ENCODE measurements at places on chromosomes 3 and 15. TPM values are rescaled to one million over a fixed set of nuclear protein-coding genes. Genes with fewer than 3 reads are reported as not detected.

GRCh38 chr15:65209701-65210643 lies 1.3 kb downstream of the CILP start:
- peak overlapping the region; percentile 23 for H3K27ac ChIP-seq
- H3K4me3 ChIP-seq: no peak overlapping the region
- no peaks in the 10 kb centered on the region for H3K36me3 ChIP-seq
- no peaks in the 10 kb centered on the region for H3K27me3 ChIP-seq

GRCh38 chr3:44375450-44375849 lies 36.9 kb downstream of the TCAIM start:
- no peak overlapping the region for H3K27ac ChIP-seq
- peaks cover 16% of the 10 kb centered on the region for H3K36me3 ChIP-seq
- DNase-seq: no peak
- H3K27me3 ChIP-seq: no peaks in the 10 kb centered on the region
- H3K4me3 ChIP-seq: no peak overlapping the region

DNA sequence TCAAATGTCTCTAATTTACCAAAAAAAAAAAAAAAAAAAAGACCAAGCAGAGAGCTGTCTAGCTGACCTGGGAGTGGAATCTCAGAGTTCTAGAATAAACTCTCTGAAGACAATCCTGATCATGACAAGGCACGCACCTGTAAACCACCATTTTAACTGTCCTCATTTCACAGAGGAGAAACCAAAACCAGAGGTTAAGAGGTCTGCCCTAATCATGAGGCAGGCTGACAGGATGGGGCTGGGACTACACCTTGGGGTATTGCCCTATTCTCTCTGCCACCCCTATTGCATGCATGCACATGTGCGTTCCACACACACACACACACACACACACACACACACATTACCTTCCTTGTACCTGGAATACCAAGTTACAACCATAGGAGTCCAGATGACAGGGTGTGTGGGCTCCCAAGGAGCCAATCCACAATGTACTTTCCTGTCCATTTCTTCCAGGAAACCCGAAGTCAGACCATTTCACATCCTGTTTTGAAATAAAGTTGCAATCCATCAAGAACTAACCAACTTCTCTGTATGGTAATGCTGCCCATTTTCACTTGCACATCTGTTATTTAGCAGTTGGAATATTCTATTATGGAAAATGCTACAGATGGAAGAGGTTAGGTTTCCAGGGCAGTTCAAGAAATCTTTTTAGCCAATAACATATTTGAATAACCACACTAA lies 34.6 kb downstream of the HSPBAP1 start:
- no peak for DNase-seq
- H3K36me3 ChIP-seq: peaks cover 15% of the 10 kb centered on the region
- peaks cover 6% of the 10 kb centered on the region for H3K4me1 ChIP-seq
- no peak overlapping the region for H3K27ac ChIP-seq
- H3K27me3 ChIP-seq: no peaks in the 10 kb centered on the region

DNA sequence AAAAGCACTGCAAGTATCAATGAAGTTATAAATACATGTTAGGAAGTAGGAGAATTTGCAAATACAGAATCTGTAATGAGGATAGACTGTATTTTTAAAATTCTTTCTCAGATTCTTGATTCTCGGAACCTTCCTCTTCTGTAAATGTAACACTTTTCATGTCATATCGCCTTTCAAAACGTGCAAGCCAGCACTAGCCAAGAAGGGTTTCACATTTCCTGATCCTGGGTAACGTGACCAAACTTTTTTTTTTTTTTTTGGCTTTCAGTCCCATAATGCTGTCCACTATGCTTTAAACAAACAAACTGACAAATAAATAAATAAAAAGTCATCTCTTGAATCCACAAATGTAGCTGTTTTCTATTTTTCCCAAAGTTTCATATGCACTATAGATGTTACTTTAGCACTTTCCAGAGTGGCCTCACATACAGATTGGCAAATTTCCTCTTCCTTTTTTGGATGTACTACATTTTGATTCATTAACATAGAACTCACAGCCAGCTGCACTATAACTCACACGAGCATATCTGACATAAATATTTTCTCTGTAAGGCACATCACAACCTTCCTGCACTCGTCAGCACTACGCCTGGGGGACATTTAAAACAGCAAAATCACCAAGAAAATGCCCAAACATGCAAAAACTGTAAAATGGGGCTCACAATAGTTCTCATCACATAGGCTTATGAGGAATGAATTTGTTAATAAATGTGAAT lies 208.1 kb downstream of the OSBPL10 start:
- H3K4me3 ChIP-seq: no peak overlapping the region
- no peaks in the 10 kb centered on the region for H3K27me3 ChIP-seq
- no peaks in the 10 kb centered on the region for H3K36me3 ChIP-seq

DNA sequence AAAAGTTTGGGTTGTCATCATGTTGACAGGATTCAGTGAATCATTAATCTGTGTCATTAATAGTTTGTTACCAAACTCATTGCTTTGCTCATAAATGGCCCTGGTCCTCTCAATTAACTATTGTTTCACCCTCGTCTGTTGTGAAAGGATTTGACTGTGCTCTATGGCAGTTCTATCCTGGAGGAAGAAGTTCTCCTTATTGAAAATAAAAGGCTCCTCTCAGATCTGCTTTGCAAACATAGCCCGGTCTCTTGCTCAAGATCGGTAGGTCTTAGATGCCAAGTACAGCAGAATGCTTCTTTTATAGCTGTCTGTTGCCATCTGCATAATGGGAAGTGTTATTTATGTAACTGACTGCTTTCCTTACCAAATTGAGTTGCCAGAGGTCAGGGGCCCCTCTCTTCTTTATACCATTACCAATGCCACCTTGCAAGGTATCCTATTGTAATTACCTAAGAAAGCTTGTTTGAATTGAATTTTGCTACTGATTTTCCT lies 146.5 kb downstream of the EBLN2 start:
- H3K27me3 ChIP-seq: no peaks in the 10 kb centered on the region
- peaks cover 17% of the 10 kb centered on the region for H3K4me1 ChIP-seq
- H3K4me3 ChIP-seq: no peak overlapping the region
- H3K36me3 ChIP-seq: no peaks in the 10 kb centered on the region
- no peak overlapping the region for H3K27ac ChIP-seq
- DNase-seq: no peak

- peak overlapping the region; percentile 94 for H3K4me3 ChIP-seq
- H3K4me1 ChIP-seq: peaks cover 22% of the 10 kb centered on the region
- peak overlapping the region; percentile 78 for H3K27ac ChIP-seq
- no peak for DNase-seq
- no peaks in the 10 kb centered on the region for H3K27me3 ChIP-seq
- H3K36me3 ChIP-seq: peaks cover 13% of the 10 kb centered on the region
Measured at GRCh38 chr3:48684480-48685143, 1.1 kb downstream of the NCKIPSD start.

GRCh38 chr15:52082197-52083036 lies 30.2 kb downstream of the BCL2L10 start:
- H3K27ac ChIP-seq: no peak overlapping the region
- H3K36me3 ChIP-seq: no peaks in the 10 kb centered on the region
- DNase-seq: no peak
- peaks cover 6% of the 10 kb centered on the region for H3K27me3 ChIP-seq

DNA sequence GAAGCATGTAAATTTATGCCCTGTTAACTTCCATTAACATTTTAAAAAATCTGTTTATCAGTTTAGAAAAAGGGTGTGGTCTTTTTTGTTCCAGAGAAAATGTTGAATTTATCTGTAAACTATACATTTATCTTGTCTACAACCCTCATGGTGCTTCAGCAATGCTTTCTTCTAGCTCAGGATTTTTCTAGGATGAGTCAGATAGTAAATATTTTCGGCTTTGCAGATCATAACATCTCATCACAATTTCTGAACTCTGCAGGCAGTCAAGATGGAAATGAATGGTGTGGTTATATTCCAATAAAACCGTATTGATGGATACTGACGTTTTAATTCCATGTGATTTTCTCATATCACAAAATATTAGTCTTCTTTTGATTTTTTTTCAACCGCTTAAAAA lies 70.5 kb upstream of the FOXB1 start:
- no peak overlapping the region for H3K4me3 ChIP-seq
- no peaks in the 10 kb centered on the region for H3K4me1 ChIP-seq
- no peak for DNase-seq
- no peak overlapping the region for H3K27ac ChIP-seq

GRCh38 chr3:128663151-128663550 lies 12.5 kb upstream of the RPN1 start:
- no peak overlapping the region for H3K27ac ChIP-seq
- no peaks in the 10 kb centered on the region for H3K4me1 ChIP-seq
- no peaks in the 10 kb centered on the region for H3K36me3 ChIP-seq
- H3K27me3 ChIP-seq: peaks cover 6% of the 10 kb centered on the region
- no peak for DNase-seq

GRCh38 chr3:181752202-181752671 lies 40.5 kb downstream of the SOX2 start:
- no peak overlapping the region for H3K4me3 ChIP-seq
- H3K27me3 ChIP-seq: no peaks in the 10 kb centered on the region
- H3K4me1 ChIP-seq: peaks cover 20% of the 10 kb centered on the region
- no peak overlapping the region for H3K27ac ChIP-seq

DNA sequence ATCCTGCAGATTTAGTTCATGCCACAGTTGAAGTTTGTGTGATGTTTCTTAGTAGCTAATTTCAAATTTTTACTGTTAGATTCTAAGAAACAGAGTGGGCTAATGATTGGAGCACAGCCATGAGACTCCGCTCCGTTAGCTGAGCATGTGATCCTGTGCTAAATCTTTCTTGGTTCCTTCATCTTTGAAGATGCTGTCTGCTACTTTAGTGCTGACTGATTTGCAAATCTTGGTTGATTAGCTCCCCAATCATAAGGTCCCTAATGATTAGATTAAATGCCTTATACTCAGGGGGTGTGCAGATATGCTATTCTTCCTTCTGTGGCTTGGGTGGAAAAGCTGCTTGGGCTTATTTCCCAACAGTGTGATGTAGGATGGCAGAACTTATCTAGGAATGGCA lies 129.5 kb upstream of the ZBED2 start:
- H3K4me3 ChIP-seq: no peak overlapping the region
- H3K27me3 ChIP-seq: no peaks in the 10 kb centered on the region
- peaks cover 20% of the 10 kb centered on the region for H3K4me1 ChIP-seq

GRCh38 chr3:193016437-193016901 lies 98.8 kb upstream of the MB21D2 start:
- no peak for DNase-seq
- no peak overlapping the region for H3K27ac ChIP-seq
- H3K36me3 ChIP-seq: no peaks in the 10 kb centered on the region
- H3K4me1 ChIP-seq: peaks cover 13% of the 10 kb centered on the region
- no peak overlapping the region for H3K4me3 ChIP-seq

- no peak overlapping the region for H3K4me3 ChIP-seq
- H3K27ac ChIP-seq: no peak overlapping the region
- no peaks in the 10 kb centered on the region for H3K4me1 ChIP-seq
- H3K36me3 ChIP-seq: no peaks in the 10 kb centered on the region
Measured at GRCh38 chr3:157888040-157888439, 218.2 kb downstream of the SHOX2 start.

DNA sequence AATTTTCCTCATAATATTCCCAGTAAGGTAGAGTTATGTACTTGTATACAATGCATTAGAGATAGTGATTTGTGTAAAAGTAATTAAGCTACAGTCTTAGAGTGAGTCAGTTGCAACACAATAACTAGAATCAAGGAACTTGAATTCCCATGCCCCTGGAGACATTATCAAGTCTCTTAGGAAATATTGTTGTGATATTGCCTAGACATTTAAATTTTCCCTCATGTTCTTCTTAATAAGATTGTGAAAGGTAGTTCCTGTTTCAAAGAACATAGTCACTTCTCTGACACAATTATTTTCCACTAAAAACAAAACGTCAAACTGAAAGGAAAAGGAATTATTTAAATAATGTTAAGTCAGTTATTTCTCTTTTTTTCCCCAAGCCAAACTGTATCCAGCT lies 13.0 kb upstream of the ATP1B3 start:
- no peak overlapping the region for H3K27ac ChIP-seq
- H3K27me3 ChIP-seq: no peaks in the 10 kb centered on the region
- no peaks in the 10 kb centered on the region for H3K36me3 ChIP-seq
- no peak overlapping the region for H3K4me3 ChIP-seq
- DNase-seq: no peak

ARID3B gene
- total RNA-seq: 28.8 TPM

MYRIP gene
- 0.53 TPM for total RNA-seq

C3orf49 gene
- total RNA-seq: not detected

MST1R gene
- total RNA-seq: 5.3 TPM

PLA2G4D gene
- not detected for total RNA-seq

NRG4 gene
- 2.4 TPM for total RNA-seq

CLDN16 gene
- total RNA-seq: 0.10 TPM

MAP6D1 gene
- total RNA-seq: 3.2 TPM
